ENCODE measurements at places on chromosomes 5 and 9.

DNA sequence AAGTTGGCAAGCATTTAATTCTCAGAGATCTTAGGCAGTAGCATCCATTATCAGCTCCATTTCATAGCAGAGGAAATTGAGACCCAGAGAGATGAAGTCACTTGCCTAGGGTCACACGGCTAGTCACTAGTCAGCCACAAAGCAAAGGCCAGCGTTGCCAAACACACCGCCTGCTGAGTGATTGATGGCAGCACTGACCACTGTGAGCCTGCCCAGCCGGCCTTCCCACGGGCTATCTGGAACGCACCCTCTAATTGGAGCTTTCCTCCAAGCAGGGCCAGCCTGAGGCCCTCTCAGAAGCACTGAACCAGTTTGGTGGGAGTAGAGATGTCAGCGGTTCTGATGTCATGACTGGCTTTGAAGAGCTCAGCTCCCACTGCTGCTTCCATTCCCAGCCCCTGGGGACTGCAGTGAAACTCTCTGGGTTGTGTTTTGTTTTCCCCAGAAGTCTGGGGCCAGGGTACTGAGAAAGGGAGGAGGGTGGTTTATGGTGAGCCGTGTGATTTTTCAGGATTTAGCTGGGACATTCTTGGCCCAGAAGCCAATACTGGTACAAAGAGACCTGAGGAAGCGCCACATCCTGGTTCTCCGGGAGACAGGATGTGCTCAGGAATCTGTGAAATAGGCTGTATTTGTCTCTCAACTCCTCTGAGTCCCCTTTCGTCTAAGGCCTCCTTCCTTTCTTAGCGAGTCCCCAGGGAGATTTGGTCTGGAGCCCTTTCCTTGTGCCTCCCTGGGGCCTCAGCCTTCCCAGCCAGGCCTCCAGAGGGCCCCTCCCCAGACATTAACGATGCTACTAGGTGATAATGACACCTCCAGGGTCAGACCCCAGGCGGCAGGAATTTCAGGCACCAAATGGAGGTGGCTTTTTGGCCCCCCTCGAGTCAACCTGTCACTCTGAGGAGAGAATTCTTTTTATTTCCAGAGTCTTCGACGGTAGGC, 44.5 kb downstream of the SPRY4 start:
- DNase-seq = no peak

DNA sequence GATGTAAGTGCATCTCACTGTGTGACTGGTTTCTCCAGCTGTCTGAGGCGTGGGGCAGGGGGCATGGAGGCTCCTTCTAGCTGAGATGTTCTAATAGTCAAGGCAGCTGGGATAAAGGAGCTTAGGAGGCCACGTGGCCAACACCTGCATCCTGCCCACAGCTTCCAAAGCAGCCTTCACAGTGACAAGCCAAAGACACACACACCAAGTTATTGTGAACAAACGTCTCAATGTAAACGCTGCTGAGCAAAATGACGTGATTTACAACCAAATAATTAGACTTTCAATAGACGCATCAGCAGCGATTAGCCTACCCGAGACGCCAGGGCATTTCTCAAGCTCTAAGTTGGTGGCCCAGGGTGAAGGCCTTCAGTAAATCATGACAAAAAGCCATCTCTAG, 23.2 kb upstream of the SLC25A51 start:
- no peak for DNase-seq

DNA sequence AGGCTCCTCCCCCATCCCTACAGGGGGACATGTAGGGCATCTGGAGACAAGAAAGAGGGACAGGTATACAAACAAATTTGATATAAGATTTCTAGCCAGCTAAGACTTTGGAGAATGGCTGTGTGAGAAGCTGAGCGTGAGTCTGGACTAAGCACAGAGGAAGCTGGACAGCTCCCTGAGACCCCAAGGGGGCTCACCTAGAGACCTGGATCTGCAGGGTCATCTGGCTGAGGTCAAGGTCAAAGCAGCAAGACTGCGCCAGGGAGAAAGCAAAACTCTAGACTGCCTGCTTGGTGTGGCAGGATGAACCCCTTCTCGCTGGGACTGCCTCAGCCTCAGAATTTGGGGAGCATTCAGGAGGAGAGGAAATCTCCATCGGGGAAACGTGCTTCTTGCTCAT, 8.0 kb upstream of the GSN start:
- no peak for DNase-seq

DNA sequence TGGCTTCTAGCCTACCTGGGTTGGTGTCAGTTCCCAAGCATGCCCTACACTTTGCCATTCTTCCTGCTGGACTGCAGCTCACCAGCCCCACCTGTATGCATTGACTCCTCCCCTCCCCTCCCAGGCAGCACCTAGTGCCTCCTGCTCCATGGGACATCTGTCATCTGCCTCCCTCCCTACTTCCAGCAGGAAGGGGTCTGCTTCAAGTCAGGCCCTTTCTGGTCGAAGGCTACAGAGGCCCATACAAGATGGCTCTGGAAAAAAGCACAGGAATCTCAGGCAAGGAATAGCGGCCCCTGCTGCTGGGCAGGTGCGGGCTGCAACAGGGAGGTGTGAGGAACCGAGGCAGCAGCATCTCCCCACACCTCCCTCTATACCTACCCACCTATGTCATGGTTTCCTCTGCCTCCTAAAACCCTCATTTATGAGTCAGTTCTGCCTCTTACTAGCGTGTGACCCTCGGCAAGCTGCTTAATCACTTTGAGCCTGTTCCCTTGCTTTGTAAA, 19.7 kb downstream of the WWC1 start:
- peak; percentile 34 for DNase-seq

DNA sequence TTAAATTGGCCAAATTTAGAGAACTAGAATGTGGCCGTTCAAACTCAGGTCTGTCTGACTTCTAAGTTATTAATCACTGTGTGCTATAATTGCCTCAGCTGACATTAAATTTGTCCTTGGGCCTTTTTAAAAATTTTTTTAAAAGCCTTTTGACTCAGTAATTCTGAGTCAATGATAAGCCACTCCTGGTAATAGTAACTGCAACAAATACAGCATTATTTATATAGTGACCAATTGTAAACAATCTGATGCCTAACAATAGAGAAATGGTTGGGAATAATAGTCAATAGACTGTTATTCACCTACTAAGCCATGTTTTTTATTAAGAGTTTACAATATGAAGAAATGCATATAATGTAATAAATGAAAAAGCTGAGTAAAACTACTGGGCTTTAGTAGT, 70.9 kb upstream of the FSD1L start:
- DNase-seq = no peak

DNA sequence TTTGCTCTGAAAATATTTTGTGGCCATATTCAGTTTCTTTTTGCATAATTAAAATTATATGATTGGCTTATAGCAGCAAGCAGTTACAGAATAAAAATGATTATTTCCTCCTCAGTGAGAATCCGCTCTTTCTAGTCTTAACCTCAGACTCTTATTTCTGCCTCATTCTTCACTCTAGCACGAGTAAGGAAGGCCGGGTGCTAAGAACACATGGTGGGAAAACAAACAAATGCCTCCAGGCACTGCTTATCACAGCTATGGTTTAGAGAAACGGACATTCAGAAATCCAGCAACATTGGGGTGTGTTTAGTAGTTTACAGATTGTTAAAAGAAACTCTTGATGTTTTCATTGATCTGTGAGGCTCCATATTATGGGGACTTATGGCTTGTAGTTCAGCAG, 168.7 kb downstream of the KDM4C start:
- DNase-seq = no peak

DNA sequence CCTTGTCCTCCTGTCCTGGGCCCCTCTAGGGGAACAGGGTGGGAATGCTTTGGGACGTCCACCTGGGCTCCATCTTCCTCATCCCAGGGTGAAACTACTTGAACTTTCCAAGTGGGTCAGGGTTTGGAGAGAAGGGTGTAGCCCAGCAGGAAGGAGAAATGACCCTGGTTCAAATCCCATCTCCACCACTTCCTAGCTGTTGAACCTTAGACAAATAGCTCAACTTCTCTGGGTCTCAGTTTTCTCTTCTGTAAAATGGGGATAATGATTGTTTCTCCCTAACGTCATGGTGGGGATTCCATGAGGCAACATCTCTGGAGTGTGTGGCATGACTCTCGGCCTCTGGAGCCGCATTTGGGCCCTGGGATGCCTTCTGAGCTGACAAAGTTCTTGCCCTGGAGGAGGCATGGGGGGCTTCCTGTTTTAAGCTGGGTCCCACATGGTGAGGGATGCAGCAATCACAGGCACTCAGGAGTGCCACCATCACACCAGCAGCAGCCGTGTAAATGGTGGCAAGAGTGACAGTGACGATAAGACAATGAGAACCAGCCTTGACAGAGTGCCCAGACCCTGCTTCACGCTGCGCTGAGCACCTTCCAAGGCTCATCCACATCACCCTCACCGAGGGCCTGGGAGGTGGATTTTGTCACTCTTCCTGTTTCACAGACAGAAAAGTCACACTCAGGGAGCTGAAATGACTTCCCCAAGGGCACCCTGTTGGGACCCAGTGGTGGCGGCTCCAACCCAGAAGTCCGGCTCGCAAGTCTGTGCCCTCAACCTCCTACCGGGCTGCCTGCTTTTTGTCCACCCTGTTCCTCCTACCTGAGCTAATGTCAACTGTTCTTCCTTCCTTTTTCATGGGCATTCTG, 69.5 kb upstream of the IER5L start:
- no peak for DNase-seq

DNA sequence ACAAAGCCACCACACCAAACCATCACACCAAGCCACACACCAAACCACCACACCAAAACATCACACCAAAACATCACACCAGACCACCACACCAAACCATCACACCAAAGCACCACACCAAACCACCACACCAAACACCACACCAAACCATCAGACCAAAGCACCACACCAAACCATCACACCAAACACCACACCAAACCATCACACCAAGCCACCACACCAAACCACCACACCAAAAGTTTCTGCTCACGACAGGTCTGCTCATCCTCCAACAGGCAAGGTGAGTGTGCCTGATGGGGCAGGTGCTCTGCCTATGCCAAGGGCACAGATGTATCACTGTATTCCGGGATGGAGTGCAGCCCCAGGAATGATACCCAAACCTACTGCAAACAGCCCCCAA, 87.9 kb upstream of the FSTL4 start:
- no peak for DNase-seq
